CD14-positive monocyte (primary cell): ENCODE measurements at places on chromosomes 5 and 9. TPM values are rescaled to one million over a fixed set of nuclear protein-coding genes. Genes with fewer than 3 reads are reported as not detected.

DNA sequence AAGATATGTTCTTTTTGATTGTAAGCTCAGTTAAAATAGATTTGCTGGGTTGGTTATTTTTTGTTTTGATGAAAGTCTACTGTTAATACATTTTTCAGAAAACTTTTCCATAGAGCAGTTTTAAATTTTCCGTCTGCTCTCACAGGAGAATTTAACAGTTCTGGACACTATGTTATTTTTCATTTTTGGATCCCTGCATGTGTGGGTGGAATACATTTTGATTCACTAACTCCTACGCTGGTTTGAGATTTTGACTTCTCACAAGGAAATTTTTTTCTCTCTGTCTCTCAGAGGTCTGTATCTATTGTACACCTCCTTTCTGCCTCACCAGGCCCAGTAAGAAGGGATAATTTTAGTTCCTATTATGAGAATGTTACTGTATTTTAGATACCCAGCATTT, 502.4 kb downstream of the CDH10 start:
- H3K27me3 ChIP-seq = no peaks in the 10 kb centered on the region
- no peaks in the 10 kb centered on the region for H3K4me1 ChIP-seq
- H3K27ac ChIP-seq = no peak overlapping the region
- no peaks in the 10 kb centered on the region for H3K36me3 ChIP-seq
- no peak for DNase-seq

DNA sequence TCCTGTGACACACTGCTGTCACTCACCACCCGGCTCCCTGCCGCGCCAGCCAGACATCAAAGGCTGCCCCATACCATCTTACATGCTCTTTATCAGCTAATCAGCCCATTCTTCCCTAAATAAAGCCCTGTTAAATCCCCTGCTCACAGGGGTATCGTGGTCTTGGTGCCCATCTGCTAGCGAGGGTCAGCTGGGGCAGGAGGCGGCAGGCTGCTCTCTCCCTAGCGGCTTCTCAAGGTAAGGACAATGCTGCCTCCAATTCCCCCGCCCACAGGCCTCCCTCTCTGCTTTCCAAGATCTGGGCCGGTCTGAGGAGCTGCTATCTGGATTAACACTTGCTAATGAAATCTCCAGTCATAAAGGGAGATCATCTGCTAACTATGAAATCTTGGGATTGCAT, 26.8 kb downstream of the BARHL1 start:
- H3K36me3 ChIP-seq = peaks cover 23% of the 10 kb centered on the region
- H3K27ac ChIP-seq = no peak overlapping the region
- no peaks in the 10 kb centered on the region for H3K27me3 ChIP-seq
- no peak for DNase-seq
- H3K4me1 ChIP-seq = no peaks in the 10 kb centered on the region
- no peak overlapping the region for H3K4me3 ChIP-seq

- no peak overlapping the region for H3K4me3 ChIP-seq
- no peaks in the 10 kb centered on the region for H3K36me3 ChIP-seq
- DNase-seq = peak; percentile 46
- H3K4me1 ChIP-seq = peaks cover 55% of the 10 kb centered on the region
Measured at GRCh38 chr9:129761901-129762369, 9.1 kb upstream of the PTGES start.

DNA sequence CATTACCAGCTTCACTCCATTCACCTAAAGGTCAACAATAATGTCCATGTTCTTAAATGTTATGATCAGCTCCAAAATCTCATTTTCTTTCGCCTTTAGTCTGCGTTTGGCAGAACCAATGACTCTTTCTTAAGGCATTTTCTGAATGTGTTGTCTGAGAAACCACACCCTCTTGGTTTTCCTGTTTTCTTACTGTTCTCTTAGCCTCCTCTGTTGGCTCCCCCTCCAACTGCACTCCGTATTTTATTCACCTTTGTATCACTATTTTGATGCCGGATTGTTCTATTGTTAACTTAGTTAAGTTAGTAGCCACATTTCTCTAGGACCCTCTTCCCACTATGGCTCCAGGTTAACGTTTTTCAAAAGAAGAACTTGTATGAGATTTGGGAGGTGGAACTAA, 185.6 kb downstream of the DMAC1 start:
- no peak for DNase-seq
- H3K27me3 ChIP-seq = no peaks in the 10 kb centered on the region
- H3K4me3 ChIP-seq = no peak overlapping the region

DNA sequence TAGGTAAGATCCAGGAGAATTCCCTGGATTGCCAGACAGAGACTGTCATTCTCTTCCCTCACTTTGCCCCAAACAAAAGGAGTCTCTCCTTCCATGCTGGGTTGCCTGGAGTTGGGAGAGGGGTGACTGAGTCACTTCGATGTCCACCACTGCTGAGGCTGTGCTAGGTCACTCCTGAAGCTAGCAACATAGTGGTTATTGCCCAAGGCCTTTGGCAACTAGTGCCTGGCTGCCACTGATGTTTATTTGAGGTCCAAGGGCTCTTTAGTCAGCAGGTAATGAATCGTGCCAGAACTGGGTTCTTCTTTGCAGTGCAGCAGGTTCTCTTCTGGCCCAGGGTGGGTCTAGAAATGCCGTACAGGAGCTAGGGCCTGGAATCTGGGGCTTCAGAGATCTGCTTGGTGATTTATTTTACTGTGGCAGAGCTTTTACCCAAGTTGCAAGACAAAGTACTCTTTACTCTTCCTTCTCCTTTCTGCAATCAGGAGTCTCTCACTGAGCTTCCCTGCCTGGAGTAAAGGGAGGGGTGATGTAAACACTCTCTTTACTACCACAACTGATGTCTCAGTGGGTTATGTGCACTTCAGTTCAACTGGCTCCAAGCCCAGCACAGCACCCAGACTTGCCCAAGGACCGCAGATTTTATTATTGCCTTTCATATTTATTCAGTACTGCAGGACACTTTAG, 155.7 kb upstream of the SH3GL2 start:
- no peak for DNase-seq
- no peaks in the 10 kb centered on the region for H3K27me3 ChIP-seq
- H3K4me3 ChIP-seq = no peak overlapping the region
- no peak overlapping the region for H3K27ac ChIP-seq
- H3K4me1 ChIP-seq = no peaks in the 10 kb centered on the region

GRCh38 chr9:135500071-135500524, 384 bp upstream of the MRPS2 start:
- H3K4me3 ChIP-seq = peak overlapping the region; percentile 65
- peaks cover 17% of the 10 kb centered on the region for H3K36me3 ChIP-seq
- no peaks in the 10 kb centered on the region for H3K27me3 ChIP-seq
- peak overlapping the region; percentile 80 for H3K27ac ChIP-seq

DNA sequence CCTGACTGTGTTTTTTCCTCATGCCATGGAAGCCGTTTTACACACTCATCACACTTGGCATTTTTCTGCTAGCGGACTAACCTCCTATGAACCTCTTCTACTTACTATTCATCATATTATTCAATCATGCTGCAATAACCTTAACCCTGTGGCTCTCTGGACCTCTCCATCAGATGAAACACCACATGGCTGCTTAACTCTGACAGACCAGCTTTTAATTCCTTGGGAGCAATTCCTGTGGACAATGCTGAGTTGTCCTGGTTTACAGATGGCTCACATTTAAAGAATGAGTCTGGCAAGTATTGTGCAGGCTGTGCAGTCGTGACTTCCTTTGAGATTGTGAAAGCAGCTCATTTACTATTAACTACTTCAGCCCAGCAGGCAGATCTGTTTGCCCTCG, 9.0 kb downstream of the OR1J1 start:
- no peak for DNase-seq
- no peaks in the 10 kb centered on the region for H3K27me3 ChIP-seq
- no peak overlapping the region for H3K4me3 ChIP-seq
- H3K27ac ChIP-seq = no peak overlapping the region

- H3K36me3 ChIP-seq = no peaks in the 10 kb centered on the region
- H3K27ac ChIP-seq = no peak overlapping the region
- H3K4me1 ChIP-seq = peaks cover 68% of the 10 kb centered on the region
- DNase-seq = no peak
- peak overlapping the region; percentile 45 for H3K4me3 ChIP-seq
Measured at GRCh38 chr5:95827892-95828246, 5.3 kb upstream of the GLRX start.

- H3K36me3 ChIP-seq = no peaks in the 10 kb centered on the region
- no peaks in the 10 kb centered on the region for H3K4me1 ChIP-seq
- H3K27me3 ChIP-seq = no peaks in the 10 kb centered on the region
Measured at GRCh38 chr9:77498891-77499290, 149.2 kb downstream of the GNA14 start.

- H3K36me3 ChIP-seq = no peaks in the 10 kb centered on the region
- no peak overlapping the region for H3K27ac ChIP-seq
- DNase-seq = peak; percentile 73
- peaks cover 36% of the 10 kb centered on the region for H3K4me1 ChIP-seq
Measured at GRCh38 chr9:3244963-3245653, 280.7 kb downstream of the RFX3 start.

DNA sequence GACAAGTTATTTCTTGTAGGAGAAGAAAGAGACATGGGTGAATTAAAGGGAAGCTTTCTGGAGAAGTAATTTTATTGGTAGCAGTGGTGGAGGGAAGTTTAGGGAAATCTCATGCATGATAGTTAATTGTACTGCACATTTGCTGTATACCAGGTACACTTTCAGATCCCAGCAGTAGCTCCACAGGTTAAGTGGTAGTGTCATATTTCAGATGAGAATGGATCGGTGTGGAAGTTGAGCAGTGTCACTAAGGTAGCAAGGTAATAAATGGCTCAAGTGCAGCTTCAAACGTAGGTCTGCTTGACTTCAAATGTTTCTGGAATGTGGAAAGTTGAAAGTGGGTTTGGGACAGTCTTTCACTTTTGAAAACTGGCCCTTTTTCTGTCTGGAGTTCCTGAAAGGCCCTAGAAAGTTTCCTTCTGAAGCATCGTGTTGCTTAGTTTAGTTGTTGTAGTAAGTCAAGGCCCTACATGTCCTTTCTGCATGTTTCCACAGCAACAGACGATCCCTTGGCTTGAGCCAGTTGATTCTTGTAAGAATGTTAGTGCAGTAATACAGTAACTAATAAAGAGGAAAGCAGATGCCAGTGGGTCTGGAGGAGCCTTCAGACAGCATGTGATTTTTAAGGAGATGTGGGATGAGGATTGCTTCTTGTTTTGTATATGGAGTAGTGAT, 3.7 kb downstream of the CLTA start:
- no peak for DNase-seq
- peaks cover 31% of the 10 kb centered on the region for H3K4me1 ChIP-seq
- peak overlapping the region; percentile 62 for H3K27ac ChIP-seq

- H3K4me3 ChIP-seq = no peak overlapping the region
- no peak overlapping the region for H3K27ac ChIP-seq
- peaks cover 21% of the 10 kb centered on the region for H3K4me1 ChIP-seq
- DNase-seq = no peak
- H3K36me3 ChIP-seq = no peaks in the 10 kb centered on the region
- H3K27me3 ChIP-seq = peaks cover 45% of the 10 kb centered on the region
Measured at GRCh38 chr9:136710543-136710942, 1.8 kb upstream of the DIPK1B start.

DNA sequence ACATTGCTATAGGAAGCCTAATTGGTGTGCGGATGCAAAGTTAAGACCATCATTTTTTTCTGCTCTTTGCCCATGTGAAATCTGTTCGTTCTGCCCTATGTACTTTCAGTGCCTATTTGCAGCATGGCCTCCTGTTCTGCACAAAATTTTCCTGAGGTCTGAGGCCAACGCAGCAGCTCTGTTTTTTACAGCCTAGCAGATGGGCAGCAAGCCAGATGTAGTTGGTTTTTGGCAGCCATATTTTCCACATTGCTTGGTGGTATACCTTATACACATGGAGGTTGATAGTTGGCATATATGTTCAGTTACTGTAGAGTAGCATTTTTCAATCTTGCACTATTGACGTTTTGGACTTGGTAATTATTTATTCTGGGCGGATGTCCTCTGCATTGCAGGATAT, 133.5 kb upstream of the MRPS30 start:
- H3K4me3 ChIP-seq = no peak overlapping the region
- no peak for DNase-seq
- H3K4me1 ChIP-seq = no peaks in the 10 kb centered on the region
- H3K27ac ChIP-seq = no peak overlapping the region
- no peaks in the 10 kb centered on the region for H3K36me3 ChIP-seq

DNA sequence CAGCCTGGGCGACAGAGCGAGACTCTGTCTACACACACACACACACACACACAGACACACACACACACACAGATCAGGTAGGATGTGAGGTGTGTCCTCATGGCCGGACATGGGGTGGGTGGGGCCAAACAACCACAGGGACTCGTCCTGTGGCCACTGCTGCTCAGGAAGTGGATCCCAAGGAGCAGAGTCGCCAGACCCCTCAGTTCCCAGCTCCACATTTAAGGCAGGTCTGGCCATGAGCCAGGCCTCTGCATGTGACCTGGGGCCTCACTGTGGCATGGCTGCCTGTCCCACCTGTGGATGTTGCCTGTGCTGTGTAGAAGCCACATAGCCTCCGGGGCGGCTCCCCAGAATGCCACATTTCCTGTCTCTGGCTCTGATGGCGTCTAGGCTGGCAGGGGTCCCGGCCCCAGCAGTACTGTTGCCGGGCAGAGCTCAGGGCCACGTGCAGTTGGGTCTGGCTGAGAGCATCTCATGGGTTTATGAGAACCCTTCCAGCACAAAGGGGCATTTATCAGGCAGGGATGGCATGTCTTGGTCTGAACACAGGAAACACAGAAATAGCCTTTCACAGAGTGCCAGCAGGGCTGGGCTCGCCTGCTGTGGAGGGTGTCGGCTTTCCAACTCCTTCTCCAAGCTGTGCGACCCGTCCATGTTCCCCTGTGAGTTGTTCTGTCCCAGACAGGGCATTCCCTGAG, 9.9 kb upstream of the NINJ1 start:
- peaks cover 23% of the 10 kb centered on the region for H3K4me1 ChIP-seq
- no peak overlapping the region for H3K27ac ChIP-seq
- no peaks in the 10 kb centered on the region for H3K36me3 ChIP-seq
- H3K4me3 ChIP-seq = no peak overlapping the region
- peaks cover 2% of the 10 kb centered on the region for H3K27me3 ChIP-seq

- no peaks in the 10 kb centered on the region for H3K36me3 ChIP-seq
- H3K27me3 ChIP-seq = no peaks in the 10 kb centered on the region
- H3K4me1 ChIP-seq = no peaks in the 10 kb centered on the region
- H3K27ac ChIP-seq = no peak overlapping the region
Measured at GRCh38 chr5:2177244-2177643, 294.5 kb upstream of the IRX4 start.

GRCh38 chr5:72883850-72884249, 67.4 kb downstream of the TNPO1 start:
- peaks cover 85% of the 10 kb centered on the region for H3K36me3 ChIP-seq
- DNase-seq = no peak
- no peak overlapping the region for H3K4me3 ChIP-seq
- H3K27me3 ChIP-seq = no peaks in the 10 kb centered on the region
- no peaks in the 10 kb centered on the region for H3K4me1 ChIP-seq

FOXD4L5 gene
- not detected in 2 replicates for polyA plus RNA-seq

GFRA3 gene
- polyA plus RNA-seq = not detected

NIM1K gene
- 0.13 TPM in 2 replicates for polyA plus RNA-seq

SEMA4D gene
- 28.6 TPM for polyA plus RNA-seq

NUTM2G gene
- polyA plus RNA-seq = not detected

RLN2 gene
- not detected in 2 replicates for polyA plus RNA-seq

UBE2QL1 gene
- not detected in 2 replicates for polyA plus RNA-seq
